ENCODE measurements at places on chromosomes 6 and 20. TPM values are rescaled to one million over a fixed set of nuclear protein-coding genes. Genes with fewer than 3 reads are reported as not detected.

- DNase-seq: no peak
- no peak overlapping the region for H3K4me3 ChIP-seq
- no peaks in the 10 kb centered on the region for H3K27me3 ChIP-seq
- no peaks in the 10 kb centered on the region for H3K36me3 ChIP-seq
- peaks cover 36% of the 10 kb centered on the region for H3K4me1 ChIP-seq
Measured at GRCh38 chr6:56242346-56242745, 5.0 kb downstream of the COL21A1 start.

- no peaks in the 10 kb centered on the region for H3K36me3 ChIP-seq
- H3K4me3 ChIP-seq: no peak overlapping the region
- H3K27ac ChIP-seq: no peak overlapping the region
- DNase-seq: no peak
Measured at GRCh38 chr6:26336355-26337198, 28.4 kb upstream of the BTN3A2 start.

DNA sequence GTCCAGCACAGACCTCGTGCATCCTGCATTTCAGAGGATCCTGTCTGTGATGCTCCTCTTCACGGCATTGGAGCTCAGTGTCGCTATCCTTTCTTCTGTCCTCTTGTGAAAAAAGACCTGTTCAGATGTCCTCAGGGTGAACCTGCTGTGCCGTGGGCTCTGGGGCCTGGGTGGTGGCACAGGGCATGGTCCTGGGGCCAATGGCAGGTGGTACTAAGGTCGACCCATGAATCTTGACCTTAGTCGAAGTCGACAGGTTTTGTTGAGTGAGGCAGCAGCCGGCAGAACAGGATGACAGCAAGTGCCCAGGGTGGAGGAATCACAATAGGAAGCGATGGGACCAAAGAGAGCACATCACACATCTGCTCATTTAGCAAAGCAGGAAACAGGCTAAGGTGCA lies 22.0 kb upstream of the MAS1L start:
- no peaks in the 10 kb centered on the region for H3K27me3 ChIP-seq
- no peak overlapping the region for H3K4me3 ChIP-seq
- no peaks in the 10 kb centered on the region for H3K4me1 ChIP-seq
- no peaks in the 10 kb centered on the region for H3K36me3 ChIP-seq

GRCh38 chr20:33630507-33630906 lies 31.6 kb upstream of the C20orf144 start:
- no peaks in the 10 kb centered on the region for H3K27me3 ChIP-seq
- H3K4me1 ChIP-seq: no peaks in the 10 kb centered on the region
- no peak overlapping the region for H3K27ac ChIP-seq
- no peak for DNase-seq
- H3K4me3 ChIP-seq: no peak overlapping the region
- H3K36me3 ChIP-seq: peaks cover 98% of the 10 kb centered on the region

GNMT gene
- 10.9 TPM for total RNA-seq

DNA sequence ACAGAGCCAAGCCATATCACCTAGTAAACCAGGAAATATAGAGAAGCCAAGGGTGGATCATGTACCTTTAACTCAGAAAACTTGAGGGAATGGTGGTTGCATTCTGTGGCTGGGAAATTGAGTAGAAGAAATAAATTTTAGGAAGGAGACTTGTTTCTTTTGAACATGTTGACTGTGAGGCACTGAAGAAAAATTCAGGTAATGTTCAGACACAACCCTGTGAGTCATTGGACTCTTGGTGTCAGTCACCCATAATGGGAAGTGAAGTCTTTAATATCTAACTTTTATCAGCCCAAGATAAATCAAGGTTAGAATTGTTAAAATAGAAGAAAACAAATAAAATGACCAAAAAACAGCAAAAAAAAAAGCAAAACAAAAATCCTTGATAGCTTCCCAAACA lies 98.8 kb upstream of the GRIK2 start:
- DNase-seq: no peak
- H3K36me3 ChIP-seq: no peaks in the 10 kb centered on the region
- H3K4me3 ChIP-seq: no peak overlapping the region
- H3K27me3 ChIP-seq: no peaks in the 10 kb centered on the region

GRCh38 chr20:20614391-20614790 lies 98.1 kb downstream of the RALGAPA2 start:
- no peak for DNase-seq
- no peaks in the 10 kb centered on the region for H3K27me3 ChIP-seq
- H3K4me1 ChIP-seq: no peaks in the 10 kb centered on the region
- H3K4me3 ChIP-seq: no peak overlapping the region

UNC5CL gene
- total RNA-seq: 0.49 TPM

- no peak for DNase-seq
- no peaks in the 10 kb centered on the region for H3K36me3 ChIP-seq
- no peak overlapping the region for H3K4me3 ChIP-seq
- no peaks in the 10 kb centered on the region for H3K27me3 ChIP-seq
- no peak overlapping the region for H3K27ac ChIP-seq
Measured at GRCh38 chr6:55450005-55450404, 122.7 kb downstream of the GFRAL start.

DNA sequence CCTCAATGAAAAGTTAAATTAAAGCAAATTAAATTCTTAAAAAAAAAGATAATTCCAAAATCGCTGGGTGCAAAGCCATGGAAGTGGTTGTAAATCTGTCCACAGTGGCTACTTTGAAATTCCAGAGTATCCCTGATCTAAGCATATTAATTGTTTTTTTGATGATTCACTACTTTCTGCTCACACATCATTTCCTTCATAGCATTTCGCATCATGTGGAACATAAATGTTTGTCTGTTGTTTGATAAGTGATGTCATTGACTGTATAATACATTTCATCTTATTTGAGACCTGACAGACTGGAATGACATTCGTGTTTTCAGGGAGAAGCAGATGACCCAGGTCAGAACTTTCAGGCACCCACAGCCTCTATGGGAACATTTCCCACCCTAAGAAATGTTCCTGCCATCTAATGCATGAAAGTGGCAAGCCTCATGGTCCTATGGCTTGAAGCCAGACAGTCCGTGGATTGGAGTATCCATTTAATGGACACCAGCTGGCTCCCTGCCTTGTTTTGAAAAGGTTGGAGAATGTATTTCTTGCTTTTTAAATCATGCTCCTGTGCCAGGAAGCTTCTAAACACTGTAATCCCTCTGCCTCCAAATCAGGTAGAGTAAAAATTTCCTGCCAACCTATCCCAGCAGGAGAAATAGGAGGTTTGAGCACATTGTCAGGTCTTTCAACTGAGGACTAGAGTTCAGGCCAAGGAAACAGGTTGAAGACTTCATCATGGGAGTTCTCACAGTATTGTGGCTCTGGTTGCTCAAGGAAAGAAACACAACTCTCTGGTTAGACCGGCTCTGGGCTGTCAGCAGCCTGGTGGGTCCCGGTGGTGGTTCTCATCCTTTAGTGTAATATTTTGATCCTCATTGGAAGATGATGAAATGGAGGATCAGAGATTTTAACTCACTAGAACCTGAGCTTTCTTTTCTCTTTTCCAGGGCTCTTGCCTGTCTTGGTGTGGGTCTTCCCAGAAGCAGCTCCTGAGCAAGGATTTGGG lies 157.9 kb downstream of the SLC24A3 start:
- no peak for DNase-seq
- no peaks in the 10 kb centered on the region for H3K4me1 ChIP-seq
- H3K4me3 ChIP-seq: no peak overlapping the region
- H3K27ac ChIP-seq: no peak overlapping the region

DNA sequence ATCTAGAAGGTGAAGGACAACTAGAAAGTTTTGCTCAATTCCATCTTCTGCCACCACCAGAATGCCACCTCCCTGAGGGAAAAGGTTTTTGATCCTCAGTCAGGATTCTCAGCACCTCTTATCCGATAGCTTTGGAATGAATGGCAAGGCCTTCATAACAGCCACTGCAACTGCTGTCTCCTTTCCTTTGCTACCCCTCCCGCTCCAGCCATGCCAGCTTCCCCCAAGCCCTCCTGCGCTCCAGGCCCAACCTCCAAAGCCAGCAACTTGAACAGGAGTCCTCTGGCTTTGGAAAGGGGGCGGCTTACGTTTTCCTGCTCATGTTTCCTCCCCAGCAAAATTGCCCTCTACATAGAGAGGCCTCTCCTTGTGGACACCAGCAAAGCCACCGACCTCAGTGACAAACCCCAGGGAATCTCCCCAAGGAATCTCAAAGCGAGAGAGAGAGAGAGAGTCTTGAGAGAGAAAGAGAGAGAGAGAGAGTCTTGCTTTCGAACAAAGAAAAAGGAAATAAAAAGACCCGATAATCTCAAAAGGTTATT lies 420 bp upstream of the BTN2A1 start:
- H3K27ac ChIP-seq: peak overlapping the region; percentile 95
- DNase-seq: peak; percentile 24
- H3K4me3 ChIP-seq: peak overlapping the region; percentile 62
- no peaks in the 10 kb centered on the region for H3K27me3 ChIP-seq
- H3K36me3 ChIP-seq: no peaks in the 10 kb centered on the region

DNA sequence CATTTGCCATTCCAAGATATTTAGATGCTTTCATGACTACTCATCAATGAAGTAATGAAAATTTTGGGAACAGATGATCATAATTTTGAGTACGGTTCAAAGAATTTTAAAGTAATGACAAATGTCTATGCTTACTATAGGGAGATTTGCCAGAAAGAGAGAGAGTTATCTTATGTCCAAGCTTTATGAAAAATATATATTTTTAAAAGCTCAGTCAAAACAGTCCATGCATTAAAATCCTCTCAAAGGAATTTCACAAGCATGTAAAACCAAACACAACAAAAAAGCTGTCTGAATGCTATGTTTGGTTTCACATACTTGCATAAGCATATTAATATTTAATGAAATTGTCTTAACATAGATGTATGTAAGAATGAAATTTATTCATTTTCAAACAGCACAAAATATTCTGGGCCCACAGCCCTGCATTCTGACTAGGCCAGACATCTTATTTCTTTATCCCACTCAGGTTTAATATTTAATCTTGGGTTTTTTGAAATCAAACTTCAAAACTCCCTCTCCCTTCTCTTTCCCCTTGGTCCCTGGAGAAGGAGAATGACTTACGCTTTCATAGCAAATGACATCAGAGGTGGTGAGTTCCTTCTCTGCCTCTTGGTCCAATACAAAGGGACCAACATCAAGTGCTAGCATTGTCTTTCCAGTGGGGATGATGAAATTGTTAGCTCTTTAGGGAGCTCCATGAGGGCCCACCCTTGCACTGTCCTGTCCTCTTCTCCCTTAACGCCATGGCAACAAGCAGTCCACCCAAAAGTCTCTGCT lies 94.2 kb downstream of the ADAT2 start:
- DNase-seq: no peak
- H3K36me3 ChIP-seq: no peaks in the 10 kb centered on the region
- H3K4me3 ChIP-seq: no peak overlapping the region
- H3K27me3 ChIP-seq: no peaks in the 10 kb centered on the region
- no peak overlapping the region for H3K27ac ChIP-seq
- no peaks in the 10 kb centered on the region for H3K4me1 ChIP-seq

- H3K36me3 ChIP-seq: no peaks in the 10 kb centered on the region
- H3K27me3 ChIP-seq: no peaks in the 10 kb centered on the region
- DNase-seq: no peak
- H3K4me3 ChIP-seq: no peak overlapping the region
- H3K27ac ChIP-seq: no peak overlapping the region
Measured at GRCh38 chr6:121645100-121645745, 209.8 kb downstream of the GJA1 start.

- no peaks in the 10 kb centered on the region for H3K27me3 ChIP-seq
- H3K4me1 ChIP-seq: no peaks in the 10 kb centered on the region
- H3K36me3 ChIP-seq: peaks cover 29% of the 10 kb centered on the region
- no peak overlapping the region for H3K4me3 ChIP-seq
Measured at GRCh38 chr6:166932116-166932515, 24.2 kb downstream of the RNASET2 start.

- H3K27ac ChIP-seq: no peak overlapping the region
- peaks cover 78% of the 10 kb centered on the region for H3K36me3 ChIP-seq
- H3K4me1 ChIP-seq: no peaks in the 10 kb centered on the region
- H3K27me3 ChIP-seq: no peaks in the 10 kb centered on the region
- DNase-seq: no peak
Measured at GRCh38 chr6:132780770-132781371, 17.6 kb downstream of the SLC18B1 start.

SLC17A3 gene
- not detected for total RNA-seq

GRCh38 chr20:48171626-48172356 lies 386.5 kb upstream of the SULF2 start:
- DNase-seq: no peak
- no peaks in the 10 kb centered on the region for H3K4me1 ChIP-seq
- no peak overlapping the region for H3K4me3 ChIP-seq

DNA sequence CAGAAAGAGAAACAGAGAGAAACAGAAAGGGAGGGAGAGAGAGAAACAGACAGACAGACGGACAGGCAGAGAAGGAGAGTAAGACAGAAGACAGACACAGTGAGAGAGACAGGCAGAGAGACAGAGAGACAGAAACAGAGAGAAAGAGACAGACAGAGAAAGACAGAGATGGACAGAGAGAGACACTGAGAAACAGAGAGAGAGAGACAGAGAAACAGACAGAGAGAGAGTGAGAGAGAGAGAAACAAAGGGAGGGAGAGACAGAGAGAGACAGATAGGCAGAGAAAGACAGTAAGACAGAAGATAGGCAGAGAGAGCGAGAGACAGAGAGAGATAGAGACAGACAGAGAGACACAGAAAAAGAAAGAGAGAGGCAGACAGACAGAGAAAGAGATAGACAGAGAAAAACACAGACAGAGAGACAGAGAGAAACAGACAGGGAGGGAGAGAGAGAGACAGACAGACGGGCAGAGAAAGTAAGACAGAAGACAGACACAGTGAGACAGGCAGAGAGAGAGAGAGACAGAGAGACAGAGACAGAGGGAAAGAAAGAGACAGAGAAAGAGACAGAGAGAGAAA lies 753.4 kb upstream of the DEFB115 start:
- H3K36me3 ChIP-seq: no peaks in the 10 kb centered on the region
- H3K27me3 ChIP-seq: no peaks in the 10 kb centered on the region
- no peak overlapping the region for H3K27ac ChIP-seq
- no peak overlapping the region for H3K4me3 ChIP-seq

DNA sequence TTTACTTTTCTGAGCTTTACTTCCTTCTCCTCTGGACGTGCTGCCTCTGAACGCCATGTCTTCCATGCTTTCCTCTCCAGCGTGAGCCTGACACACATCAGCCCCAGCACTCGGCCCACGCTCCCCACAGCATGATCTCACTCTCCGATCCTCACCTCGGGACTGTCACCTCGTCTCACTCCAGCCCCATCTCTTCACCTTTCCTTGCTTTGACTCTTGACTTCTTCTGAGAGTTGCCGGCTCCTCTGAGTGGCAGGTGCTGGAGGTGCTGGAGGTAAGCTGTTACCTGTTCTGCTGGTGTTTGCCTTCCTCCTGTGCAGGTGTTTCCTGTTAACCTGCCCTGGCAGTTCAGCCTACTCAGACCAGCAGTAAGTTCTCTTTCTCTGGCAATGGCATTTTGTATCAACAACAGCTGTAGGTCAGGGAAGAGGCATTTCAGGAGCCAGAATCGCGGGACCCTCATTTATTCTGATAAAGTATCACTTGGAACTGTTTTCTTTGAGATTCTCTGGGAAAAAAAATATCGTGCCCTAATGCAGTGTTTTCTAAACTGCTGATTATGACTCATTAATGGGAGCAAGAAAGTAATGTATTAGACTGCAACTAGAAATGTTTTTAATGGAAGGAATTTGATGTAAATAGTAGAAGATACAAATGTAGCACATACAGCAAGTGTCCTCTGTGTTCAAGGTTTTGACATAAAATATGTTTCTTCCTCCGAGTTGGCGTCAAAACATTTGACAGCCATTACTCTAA lies 106.5 kb downstream of the ARID1B start:
- DNase-seq: no peak
- no peak overlapping the region for H3K27ac ChIP-seq
- no peaks in the 10 kb centered on the region for H3K27me3 ChIP-seq
- H3K36me3 ChIP-seq: no peaks in the 10 kb centered on the region
- H3K4me3 ChIP-seq: no peak overlapping the region
- peaks cover 81% of the 10 kb centered on the region for H3K4me1 ChIP-seq

Data from heart right ventricle (tissue), 16 donors.